Immature natural killer cell (primary cell): ENCODE measurements at places on chromosomes 6 and 20.

- no peak for DNase-seq
These were observed 32.6 kb upstream of the PCMTD2 start for GRCh38 chr20:64222851-64223525.

DNA sequence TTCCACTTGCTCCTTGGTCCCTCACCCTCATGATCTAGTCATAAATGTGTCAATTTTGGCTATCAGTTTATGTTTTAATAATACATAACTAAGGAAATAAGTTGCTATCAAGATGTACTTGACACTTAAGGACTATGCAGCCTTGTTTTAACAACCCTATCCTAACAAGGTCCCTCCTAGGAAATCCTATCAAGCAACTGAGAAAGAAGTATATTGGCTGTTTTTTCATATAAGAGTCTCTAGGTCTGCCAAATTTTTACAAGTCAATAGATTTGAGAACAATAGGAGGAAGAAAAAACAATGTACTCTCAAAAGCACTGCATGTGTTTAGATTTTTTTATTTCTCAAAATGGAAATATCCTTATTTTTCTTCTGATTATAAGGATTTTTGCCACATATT lies 14.7 kb downstream of the FILIP1 start:
- DNase-seq = no peak

- DNase-seq = no peak
These were observed 189.4 kb upstream of the RREB1 start for GRCh38 chr6:6918216-6918983.

- no peak for DNase-seq
These were observed 51.1 kb downstream of the FAM83B start for GRCh38 chr6:54897462-54898189.

GRCh38 chr20:5150226-5151076 lies 23.6 kb downstream of the CDS2 start:
- no peak for DNase-seq

- peak; percentile 2 for DNase-seq
These were observed 157.4 kb upstream of the LAMA2 start for GRCh38 chr6:128725271-128726233.

GRCh38 chr6:133218852-133219251 lies 22.3 kb upstream of the EYA4 start:
- DNase-seq = no peak
